Cortex of kidney (tissue), 1 donor: ENCODE measurements at places on chromosomes 4 and X.

DNA sequence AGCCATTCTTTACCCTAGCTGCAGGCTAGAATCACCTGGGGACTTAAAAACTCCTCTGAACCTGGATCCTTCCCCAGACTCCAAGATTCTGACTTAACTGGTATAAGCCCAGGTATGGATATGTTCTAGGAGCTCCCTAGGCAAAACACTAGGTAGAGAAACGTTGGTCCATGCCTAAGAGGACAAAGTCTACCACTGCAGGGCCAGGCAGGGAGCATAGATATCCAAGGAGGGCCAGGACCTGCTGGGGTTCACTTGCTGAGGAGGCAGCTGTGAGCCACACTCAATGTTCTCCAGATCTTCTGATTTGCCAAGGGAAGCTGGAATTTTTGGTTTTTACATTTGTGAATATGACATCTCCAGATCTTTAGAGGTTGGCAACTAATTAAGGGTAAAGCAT, 48.6 kb upstream of the TRIM2 start:
- no peak for DNase-seq

DNA sequence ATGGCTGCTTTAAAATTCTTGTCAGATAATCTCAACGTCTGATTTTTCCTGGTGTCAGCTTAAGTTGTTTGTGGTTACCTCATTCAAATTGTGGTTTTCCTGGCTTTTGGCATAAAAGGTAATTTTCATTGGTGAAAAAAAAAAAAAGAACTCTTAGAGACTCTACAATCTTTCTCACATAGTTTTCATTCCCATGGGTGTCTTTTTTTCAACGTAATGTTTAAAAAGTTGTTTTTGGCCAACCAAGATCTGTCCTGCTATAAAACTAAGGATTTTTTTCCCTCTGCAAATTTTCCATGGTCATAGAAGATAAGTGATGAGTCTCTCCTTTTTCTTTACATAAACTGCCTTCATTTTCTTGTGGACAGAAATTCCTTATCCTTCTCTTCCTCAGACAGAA, 28.9 kb upstream of the RPS6KA6 start:
- no peak for DNase-seq

- no peak for DNase-seq
Measured at GRCh38 chrX:45803383-45803921, 602.8 kb upstream of the DIPK2B start.

DNA sequence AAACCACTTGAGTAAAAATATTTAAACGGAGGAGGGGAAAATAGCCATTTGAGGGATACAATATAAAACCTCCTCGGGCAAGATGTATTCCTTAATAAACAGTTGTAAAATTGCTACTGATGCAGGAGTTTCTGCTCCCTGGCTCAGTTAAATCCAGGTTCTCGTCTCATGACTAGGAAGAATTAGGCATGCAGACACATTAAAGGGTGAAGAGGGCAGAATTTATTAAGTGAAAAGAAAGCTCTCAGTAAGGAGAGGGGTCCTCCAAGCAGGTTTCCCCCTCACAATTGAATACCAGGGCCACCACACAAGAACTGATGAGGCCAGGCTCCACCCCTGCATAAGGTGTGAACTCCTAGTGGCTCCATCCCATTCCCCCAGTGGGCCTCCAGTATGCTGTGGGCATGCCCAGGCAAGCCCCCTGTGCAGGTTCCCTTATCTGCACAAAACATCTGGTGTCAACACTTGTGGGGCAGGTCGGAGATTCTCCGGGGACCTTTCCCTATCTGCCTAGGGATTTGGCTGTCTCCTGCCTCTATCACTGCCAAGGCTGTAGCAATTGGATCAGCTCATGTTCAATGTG, 80.4 kb downstream of the HS6ST2 start:
- DNase-seq: no peak

- DNase-seq: no peak
Measured at GRCh38 chr4:6782846-6783110, 251 bp downstream of the KIAA0232 start.

GRCh38 chrX:18973527-18974192, 10.3 kb downstream of the PHKA2 start:
- DNase-seq: no peak

- DNase-seq: no peak
Measured at GRCh38 chr4:38150766-38151165, 190.6 kb downstream of the PTTG2 start.

- DNase-seq: no peak
Measured at GRCh38 chr4:119299260-119299671, 22.7 kb downstream of the FABP2 start.

DNA sequence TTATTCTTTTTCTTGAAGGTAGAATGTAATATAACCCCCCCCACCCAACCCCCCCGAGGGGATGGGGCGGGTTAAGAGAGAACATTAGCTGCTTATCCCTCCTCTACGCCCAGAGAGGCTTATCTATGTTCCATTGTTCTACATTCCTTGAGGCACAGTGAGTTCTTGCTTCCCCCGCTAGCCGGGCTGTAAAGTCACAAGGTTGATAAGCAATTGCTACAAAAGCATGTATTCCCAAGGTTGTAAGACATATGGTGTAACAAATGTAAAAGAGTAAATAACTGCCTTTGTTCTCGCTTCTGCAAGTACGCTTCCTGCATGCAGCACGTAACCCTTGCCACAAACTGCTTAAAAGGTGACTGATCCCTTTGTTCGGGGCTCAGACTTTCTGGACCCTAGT, 8.2 kb downstream of the DCAF8L2 start:
- no peak for DNase-seq

DNA sequence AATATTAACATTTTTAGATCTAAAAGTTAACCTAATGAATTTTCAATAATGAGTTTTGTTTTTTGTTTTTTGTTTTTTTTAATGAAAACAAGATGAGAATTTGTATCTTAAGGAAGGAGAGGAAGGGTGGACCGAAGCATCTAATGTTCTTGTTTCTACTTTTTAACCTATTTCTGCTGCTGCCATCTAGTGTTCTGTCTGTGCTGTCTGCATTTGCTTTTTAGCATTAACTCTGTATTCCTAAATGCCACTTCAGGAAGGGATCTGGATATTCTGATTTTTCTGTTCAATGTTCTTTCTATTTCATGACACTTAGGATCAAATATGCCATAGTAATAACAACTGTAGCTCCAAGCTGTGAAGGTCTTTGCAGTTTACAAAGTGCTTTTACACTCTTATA, 161.7 kb downstream of the BRWD3 start:
- DNase-seq: no peak

- DNase-seq: no peak
Measured at GRCh38 chrX:129843209-129843458, 552 bp downstream of the ZDHHC9 start.

- no peak for DNase-seq
Measured at GRCh38 chr4:164937576-164938270, 39.7 kb downstream of the TRIM61 start.

DNA sequence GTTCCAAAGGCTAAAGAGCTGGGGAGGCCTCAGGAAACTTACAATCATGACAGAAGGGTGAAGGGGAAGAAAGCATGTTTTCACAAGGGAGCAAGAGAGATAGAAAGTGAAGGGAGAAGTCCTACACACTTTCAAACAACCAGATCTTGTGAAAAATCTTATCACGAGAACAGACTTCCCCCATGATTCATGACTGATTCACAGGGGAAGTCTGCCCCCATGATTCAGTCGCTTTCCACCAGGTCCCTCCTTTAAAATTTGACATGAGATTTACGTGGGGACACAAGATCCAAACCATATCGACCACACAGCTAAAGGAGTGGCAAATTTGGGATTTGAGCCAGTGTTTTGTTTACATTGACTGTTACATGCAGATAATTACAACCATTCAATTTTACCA, 971.1 kb upstream of the HS3ST1 start:
- no peak for DNase-seq

DNA sequence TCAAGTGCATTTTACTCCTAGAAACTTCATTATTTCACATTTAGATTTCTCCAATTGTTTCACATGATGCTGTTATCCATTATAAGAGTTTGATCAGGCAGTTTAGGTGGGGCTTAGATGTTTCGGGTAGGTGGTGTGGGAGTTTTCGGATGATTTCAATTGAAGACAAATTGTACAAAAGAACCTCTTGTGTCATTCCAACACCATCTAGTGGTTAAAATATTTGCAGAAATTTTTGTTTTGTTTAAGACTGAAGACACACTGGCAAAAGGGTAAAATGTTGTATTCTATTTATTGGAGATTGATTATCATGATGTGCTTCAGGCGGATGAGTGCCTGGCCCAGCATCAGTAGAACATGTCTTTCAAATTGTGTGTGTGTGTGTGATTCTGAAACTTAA, 212.7 kb downstream of the SH3BGRL start:
- DNase-seq: no peak

DNA sequence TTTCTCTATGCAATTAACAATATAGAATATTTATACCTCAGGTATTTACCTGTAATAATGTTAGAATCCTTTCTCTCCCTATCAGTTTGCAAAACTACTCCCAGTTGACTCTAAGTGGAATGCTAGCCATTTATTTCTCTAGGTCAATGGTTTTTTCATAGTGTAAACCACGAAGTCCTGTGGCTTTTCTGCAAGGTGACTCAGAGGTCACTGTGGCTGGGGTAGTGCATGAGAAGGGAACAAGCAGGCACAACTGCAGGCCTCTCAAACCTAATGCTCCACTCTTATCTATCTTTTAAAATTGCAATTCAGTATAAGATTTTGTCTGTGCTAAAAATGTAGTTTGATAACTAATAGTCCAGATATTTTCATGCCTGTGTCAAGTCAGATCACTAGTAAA, 159.4 kb downstream of the ANTXR2 start:
- no peak for DNase-seq

DNA sequence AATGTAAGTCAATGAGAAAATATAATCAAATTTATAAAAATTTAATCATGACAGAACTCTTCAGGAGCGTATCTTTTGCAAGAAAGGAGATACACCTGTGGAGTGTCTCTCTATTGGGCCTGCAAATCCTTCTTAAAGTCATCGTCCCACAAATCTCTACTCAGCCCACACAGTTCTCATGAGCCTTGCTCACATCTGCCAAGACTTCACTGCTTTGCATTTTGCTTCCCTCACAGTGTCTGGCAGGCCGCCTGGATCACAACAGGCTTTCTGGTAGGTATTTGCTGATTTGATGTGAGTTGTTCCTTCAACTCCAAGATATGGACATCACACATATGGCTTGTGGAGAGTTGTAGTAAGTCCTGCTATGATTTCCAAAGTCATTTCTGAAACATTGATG, 183.1 kb upstream of the ARX start:
- no peak for DNase-seq

DNA sequence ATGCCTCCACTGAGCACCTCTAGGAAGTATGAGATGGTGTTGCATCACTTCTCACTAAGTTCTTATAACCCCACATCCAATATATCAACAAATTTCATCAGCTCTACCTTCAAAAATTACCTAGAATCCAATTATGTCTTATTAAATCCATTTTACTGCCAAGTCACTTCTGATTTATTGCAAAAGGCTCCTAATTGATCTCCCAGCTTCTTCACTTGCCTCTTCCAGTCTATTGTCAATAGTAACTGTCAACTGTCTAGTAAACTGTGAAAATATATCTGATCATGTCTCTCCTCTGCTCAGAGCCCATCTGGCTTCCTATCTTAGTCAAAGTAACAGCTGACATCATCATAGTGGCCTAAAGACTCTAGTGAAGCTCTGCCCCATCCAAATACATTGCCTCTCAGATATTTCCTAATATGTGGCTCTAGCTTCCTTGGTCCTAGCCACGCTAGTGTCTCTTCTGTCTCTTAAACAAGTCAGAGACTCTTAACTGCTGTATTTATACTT, 414.5 kb upstream of the ATOH1 start:
- no peak for DNase-seq

GRCh38 chr4:72312032-72312650, 256.9 kb downstream of the ADAMTS3 start:
- no peak for DNase-seq

GRCh38 chr4:858041-858481, 32.1 kb upstream of the CPLX1 start:
- no peak for DNase-seq

DNA sequence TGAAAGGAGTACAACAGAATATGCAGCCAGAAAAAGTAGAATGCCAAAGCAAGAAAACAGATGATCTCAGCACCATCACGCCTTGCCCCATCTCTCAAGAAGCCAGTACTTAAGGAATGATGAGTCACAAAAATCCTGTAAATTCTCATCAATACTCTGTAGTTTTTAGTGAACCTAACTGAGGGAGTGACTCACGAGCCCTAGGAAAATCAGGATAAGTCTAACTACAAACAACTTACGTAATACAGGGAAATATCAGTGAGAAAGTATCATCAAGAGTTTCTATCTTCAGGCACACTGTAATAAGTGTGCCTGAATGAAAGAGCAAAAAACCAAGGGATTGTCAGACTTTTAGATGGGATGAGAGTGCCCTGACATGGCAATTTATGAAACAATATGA, 644.4 kb downstream of the STPG2 start:
- no peak for DNase-seq

GRCh38 chr4:156496797-156497196, 474.8 kb downstream of the PDGFC start:
- no peak for DNase-seq

GRCh38 chrX:126141014-126141413, 25.1 kb downstream of the DCAF12L2 start:
- DNase-seq: no peak

GRCh38 chr4:188452097-188452496, 312.9 kb downstream of the TRIML1 start:
- no peak for DNase-seq

DNA sequence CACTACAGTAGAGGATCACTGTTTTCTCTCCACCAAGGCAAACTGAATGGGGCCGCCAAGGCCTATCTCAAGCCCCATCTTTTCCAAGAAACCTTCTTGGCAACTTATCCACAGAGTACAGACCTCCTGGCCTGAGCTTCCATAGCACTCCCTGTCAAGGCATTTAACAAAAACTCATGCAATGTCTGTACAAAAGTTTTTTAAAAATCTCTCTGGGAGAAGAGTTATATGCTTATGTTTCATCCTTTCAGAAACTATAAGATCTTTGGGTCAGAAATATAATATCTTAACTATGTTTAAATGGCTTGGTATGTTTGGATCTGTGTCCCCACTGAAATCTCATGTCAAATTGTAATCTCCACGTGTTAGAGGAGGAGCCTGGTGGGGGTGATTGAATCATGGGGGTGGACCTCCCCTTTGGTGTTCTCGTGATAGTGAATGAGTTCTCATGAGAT, 13.6 kb downstream of the ADAMTS3 start:
- DNase-seq: no peak

DNA sequence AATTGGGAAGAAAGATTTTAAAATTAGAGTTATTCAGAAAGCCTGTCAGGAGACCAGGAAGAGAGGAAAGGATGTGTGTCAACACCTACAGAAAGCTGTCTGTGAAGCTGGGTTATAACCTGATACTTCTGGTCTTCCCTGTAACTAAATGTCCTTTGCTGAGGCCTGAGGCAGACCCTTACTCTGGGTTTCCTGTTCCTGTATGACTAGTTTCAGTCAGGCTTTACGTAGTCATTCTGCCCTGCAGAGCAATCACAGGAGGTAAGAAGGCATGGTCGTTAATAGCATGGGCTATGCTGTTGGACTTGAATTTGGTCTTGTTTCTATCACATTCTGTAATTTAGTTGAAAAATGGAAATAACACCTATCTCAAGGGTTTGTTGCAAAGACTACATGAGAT, 110.5 kb upstream of the IGFBP7 start:
- no peak for DNase-seq

GRCh38 chrX:151984902-151985301, 10.4 kb upstream of the GABRE start:
- no peak for DNase-seq
